ENCODE measurements at places on chromosomes 1 and 21.
A peak's percentile ranks its signal among the peaks of the same experiment; 100 is the strongest.

DNA sequence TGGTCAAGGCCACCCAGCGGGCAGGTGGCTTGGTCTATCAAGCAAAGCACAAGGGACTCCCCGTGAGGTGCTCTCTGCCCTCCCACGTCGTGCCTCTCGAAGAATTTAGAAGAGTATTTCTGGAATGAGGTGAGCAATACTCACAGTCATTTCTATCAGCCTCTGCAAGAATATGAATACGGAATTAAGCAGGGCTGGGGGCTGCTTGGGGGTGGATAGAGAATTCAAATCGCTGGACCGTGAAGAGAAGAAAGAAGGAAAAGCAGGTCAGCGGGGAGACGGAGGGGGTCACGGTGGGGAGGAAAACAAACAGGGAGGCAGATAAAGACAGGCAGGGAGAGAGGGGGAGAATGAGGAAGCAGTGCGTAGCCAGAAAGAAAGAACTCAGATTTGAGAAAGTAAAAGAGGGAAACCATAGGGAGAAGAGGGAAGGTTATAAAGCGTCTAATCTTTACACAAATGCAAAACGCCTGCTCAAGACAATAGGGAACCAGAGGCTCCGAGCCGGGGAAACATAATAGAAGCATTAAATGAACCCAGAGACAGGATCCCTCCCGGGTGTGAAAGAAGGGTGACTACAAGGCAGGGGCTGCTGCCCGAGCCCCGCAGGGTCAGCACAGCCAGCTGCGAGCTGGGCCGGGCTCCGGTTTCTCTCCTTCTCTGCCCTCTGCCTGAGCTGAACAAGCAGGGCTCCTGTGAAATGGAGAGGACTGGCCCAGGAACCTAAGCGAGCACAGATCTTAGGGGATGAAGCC, 2.1 kb upstream of the EDN2 start:
- DNase-seq = no peak

GRCh38 chr1:236706183-236706582, 19.9 kb downstream of the ACTN2 start:
- DNase-seq = no peak

GRCh38 chr1:197173571-197174507, 27.4 kb upstream of the ASPM start:
- no peak for DNase-seq

DNA sequence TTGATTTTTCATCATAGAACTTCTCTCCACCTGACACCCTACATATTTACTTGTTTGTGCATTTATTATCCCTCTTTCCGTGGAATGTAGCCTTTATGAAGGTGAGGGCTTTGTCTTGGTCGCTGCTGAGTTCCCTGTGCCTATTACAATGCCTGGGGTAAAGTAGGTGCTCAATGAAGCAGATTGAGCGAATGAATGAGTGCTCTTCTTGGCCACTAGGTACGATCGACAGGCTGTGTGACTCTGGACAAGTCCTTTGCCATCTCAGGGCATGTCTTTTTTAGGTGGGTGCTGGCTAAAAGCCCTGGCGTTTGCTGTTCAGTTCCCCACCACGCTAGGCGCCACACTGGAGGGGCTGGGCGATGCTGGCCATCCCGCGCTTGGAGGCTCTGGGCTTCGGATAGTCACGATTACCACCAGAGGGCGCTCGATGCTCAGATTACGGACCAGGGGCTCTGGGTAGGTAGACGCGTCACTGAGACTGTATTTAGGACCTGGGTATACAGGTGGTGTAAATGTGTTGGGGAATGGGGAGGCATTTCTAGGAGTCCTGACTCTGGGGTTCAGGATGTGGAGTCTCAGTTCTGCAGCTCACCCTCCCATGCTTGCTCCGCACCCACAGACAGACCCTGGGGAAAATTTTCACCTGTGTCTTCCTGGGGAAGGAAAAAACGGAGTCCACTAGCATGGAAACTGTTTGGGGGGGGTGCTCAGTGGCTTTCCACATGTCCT, 71.0 kb upstream of the CSF3R start:
- no peak for DNase-seq

GRCh38 chr1:226034482-226034881, 28.0 kb upstream of the H3-3A start:
- DNase-seq = peak; percentile 57

DNA sequence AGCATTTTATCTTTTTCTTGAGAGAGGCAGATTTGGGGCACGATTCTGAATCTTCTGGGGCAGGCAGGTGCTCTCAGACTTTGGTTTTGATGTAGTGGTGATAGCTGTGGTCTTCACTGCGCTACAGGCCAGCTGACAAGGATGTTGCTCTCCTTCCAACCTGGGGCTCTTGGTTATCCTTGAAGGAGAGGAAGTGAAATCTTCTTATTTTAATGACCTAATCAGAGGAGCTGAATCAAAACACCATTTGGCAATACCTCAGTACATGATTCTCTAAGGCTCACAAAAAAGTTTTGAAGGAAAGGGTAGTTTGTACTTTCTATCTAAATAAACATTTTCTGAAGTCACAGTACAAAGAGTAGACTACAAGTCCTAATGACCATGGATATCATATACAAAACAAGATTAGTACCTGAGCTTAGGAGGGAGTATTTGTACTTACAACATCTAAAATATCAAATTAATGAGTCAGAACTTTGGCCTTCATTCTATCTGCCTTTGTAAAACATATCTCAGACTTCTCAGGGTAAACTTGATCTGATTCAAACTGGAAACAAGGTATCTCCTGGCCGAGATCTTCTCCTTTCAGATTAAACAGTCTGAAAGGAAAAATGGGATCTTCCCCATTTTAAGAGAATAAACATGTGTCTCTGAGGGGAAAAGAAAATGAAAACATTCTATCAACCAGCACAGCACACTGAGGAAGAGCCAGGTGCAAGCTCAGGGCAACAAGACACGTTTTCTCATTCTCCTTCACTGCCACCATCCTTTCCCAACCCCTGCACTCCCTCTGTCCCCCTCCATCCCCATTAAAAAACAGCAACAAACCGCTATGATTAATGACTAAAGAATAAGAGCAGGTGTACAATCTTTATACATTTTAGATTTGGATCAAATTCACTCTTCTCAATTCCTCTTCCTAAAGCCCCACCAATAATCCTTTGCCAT, 69.2 kb downstream of the SH3GLB1 start:
- DNase-seq = no peak

GRCh38 chr1:24606621-24607020, 36.5 kb upstream of the SRRM1 start:
- DNase-seq = no peak

DNA sequence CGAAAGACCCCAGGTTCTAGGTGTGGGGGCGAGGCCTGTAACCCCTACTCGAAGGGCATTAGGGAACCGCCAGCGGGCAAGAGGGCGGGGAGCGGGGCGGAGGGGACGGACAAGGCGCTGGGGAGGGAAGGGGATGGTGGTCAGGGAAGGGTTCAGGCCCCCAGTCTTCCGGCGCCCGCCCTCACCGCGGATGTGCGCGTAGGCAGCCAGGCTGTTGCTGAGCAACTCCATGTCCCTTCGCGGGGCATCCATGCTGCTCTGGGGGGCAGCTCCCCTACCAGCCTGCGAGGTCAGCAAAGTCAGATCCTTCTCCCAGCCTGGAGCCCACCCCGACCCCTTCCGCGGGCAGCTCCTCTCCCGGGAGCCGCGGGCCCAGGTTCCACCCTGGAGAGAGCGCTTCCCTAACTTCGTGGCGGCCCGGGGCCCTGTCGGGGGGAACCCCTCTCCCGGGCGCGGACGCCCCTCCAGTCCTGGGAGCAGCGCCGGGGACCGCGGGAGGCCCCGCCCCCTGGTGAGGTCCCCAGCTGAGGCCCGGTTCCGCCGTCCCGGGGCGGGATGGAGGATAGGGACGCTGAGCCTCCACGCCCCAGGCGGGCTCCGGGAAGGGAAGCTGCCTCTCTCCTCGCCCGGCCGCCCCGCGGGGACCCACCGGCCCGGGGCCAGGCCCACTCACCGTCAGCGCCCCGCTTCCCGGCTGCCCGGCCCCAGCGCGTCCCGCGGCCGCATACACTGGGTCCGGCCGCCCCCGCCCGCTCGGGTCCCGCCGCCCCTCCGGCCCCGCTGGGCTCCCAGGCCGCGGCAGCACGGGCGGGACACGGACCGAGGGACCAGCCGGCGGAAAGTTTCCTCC, 434 bp downstream of the EVA1B start:
- no peak for DNase-seq

DNA sequence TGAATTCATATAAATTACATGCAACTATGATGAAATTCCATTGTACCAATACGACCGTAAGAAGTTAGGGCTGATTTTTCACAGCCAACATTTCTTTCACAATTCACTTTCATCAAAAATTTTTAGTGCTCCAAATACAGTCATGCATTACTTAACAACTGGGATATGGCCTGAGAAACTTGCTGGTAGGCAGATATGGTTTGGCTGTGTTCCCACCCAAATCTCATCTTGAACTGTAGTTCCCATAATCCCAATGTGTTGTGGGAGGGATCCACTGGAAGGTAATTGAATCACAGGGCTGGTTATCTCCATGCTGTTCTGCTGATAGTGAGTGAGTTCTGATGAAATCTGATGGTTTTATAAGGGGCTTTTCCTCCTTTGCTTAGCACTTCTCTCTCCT, 244.4 kb downstream of the AKT3 start:
- no peak for DNase-seq

DNA sequence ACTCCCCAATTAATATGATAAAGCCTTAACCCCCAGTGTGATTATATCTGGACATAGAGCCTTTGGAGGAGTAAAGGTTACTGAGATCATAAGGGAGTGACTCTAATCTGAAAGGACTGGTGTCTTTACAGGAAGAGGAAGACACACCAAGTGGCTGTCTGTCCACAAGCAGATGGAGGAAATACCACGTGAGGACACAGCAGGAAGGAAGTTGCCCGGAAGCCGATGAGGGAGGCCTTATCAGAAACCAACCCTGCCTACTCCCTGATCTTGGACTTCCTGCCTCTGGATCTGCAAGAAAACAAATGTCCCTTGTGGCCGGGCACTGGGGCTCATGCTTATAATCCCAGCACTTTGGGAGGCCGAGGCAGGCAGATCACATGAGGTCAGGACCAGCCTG, 110.3 kb upstream of the CHRM3 start:
- DNase-seq = no peak

- DNase-seq = no peak
These were observed 131.9 kb downstream of the NPHP4 start for GRCh38 chr1:5860277-5860676.

GRCh38 chr1:101187297-101187696, 49.5 kb upstream of the S1PR1 start:
- DNase-seq = no peak

DNA sequence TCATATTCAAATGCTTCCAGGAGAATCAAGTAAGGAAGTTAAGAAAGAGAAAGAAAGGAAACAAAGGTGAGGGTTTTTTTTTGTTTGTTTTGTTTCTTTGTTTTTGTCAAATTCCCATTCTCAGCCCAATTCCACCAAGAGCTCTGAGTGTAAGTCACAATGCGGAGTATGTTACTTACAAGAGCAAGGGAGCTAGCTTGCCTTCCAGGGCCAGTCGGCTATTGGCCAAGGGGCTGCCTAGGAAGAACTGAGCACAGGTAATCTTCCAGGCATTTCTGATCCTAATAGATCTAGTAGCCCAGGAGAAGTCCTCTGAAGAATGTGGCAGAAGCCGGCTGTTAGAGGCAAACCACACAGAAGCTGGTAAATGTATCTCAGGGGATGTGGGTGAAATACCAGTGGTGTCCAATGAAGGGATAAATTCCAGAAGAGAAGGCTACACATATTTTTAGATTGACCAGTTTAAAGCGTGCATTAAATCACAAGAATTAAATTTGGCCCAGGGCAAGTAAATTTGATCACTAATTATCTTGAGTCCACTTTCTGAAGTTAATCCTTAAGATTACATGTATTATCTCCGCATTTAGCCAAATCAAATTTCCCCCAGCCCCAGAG, 239.6 kb upstream of the ADAMTS5 start:
- no peak for DNase-seq

GRCh38 chr1:23673086-23673813, 18.4 kb upstream of the RPL11 start:
- no peak for DNase-seq

DNA sequence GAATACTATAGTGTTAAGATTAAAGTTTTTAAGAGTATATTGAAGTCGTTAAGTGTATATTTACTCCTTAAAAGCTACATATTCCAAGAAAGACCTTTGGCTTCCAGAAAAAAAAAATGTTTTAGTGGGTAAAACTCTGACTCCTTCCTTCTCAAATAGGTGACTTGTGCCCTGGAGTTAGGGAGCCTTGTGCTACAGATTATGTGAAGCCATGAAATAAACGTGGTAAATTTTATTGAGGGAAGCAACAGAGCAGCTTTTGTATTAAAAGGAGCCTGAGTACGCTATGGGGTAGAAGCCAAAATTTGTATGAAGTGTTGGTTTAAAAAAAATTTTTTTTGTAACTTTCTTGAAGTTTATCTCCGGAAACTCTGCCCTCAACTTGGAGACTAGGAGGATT, 994 bp downstream of the RO60 start:
- DNase-seq = no peak

DNA sequence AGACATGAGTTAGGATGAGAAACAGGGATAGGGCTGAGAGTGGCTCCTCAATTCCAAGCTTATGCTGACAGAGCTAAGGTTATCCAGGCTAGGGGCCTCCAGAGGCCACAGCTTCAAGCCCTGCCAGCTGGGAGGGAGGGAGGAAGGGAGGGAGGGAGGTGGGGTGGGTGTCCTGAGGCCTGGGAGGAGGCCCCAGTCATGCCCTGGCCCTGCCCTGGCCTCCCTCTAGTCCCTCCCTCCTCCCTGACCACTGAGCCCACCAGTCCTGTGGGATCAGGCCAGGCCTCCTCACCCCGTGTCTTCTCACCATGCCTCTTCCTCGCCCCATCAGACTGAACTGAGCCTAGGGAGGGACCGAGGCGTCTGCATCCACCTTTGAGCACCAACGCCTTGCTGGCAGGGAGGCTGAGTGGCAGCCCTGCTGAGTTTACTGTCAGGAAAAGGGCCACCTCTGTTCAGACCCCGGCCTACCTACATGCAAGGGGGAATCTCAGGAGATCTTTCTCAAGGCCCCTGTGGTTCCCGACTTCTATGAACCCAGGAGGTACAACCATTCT, 116.1 kb downstream of the NPHP4 start:
- DNase-seq = no peak

DNA sequence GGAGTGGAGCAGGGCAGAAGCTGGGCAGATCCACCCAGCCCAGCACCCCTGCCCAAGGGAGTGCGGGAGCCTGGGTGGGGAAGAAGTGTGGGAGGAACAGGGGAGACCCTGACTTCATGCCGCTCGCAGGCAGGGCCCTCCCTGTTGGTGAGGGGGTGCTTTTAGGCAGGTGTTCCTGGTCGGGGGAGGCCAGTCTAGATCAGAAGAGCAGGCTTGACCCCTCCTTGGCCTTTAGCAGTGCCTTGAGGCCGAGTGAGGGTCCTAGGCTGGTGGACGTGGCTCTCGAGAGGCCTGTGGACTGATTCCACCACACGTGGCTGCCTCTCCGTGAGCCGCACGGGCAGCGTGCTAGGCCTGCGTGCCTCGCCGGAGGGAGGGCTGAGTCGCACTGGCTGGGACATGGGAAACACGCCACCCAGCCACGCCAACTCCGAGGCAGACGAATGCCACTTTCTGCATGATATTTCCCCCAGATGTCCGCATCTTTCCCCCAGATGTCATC, 19.4 kb upstream of the COL18A1 start:
- DNase-seq = no peak

GRCh38 chr1:112628516-112628915, 8.9 kb downstream of the CAPZA1 start:
- DNase-seq = no peak

GRCh38 chr1:9606948-9607347, 18.2 kb downstream of the TMEM201 start:
- DNase-seq = no peak

Data from esophagus squamous epithelium (tissue), 5 donors.